ENCODE measurements at places on chromosomes 2 and 18. TPM values are rescaled to one million over a fixed set of nuclear protein-coding genes. Genes with fewer than 3 reads are reported as not detected.

ARHGAP25 gene
- total RNA-seq, result 0.52 TPM

DNA sequence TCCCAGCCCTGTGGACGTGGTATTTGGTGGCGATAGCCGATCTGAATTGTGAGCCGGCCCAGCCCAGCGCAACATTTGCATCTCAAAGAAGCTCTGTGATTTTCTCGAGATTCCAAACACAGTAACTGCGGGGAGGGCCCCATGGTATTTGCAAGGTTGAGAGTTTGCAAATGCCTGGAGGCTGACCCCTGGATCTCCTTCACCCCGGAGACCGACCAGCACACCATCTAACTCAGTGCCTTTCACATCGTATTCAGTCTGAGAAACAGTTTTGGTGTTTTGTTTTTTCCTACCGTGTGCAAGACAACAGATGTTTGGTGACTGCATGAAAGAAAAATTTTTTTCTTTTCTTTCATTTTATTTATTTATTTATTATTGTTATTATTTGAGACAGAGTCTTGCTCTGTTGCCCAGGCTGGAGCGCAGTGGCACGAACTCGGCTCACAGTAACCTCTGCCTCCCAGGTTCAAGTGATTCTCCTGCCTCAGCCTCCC lies 40.3 kb downstream of the MYCN start:
- DNase-seq, result no peak

DNA sequence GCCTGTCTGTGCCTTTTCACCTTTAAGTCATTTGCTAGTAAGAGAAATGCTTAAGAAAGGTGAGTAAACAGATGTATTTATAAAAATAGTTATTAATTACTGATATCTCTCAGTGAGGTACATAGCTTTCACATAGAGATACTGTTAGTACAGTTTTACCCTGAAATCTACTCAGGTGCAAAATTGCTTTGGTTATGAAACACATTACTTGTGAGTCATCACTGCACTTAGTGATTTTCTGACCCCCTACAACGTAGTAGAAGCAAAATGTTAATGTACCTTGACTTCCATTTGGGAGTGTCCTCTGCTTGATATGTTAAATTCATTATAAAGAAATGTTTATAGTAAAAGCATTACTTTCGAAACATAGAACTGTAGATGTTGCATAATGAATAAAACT lies 6.5 kb downstream of the GLS start:
- DNase-seq, result peak; percentile 64

SERPINB10 gene
- total RNA-seq, result not detected

PLCD4 gene
- total RNA-seq, result 0.39 TPM

ATOH8 gene
- 43.0 TPM for total RNA-seq

DNA sequence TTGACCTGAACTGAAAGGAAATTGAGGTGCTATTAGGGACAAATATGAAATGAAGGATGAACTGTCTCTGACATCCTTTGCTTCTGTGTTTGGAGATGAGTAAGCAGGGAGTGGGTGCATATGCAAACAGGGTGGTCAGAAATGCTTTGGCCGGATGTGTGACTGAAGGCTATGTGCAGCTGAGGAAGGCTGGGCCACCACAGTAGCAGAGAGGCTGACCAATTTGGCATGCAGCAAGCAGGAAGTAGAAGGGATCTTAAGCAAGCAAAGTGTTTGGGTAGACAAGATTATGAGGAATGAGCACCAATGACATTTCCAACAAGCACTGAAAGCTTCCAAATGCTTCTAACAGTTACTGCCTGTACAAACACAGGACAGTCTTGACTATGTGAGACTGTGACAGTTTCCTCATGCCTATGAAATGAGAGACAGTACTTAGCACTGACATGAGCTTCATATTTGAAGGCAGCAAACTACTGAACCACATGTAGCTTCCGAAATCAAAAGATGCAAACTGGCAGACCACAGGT lies 3.3 kb upstream of the ACTR3 start:
- DNase-seq, result peak; percentile 83

SCG2 gene
- 18.0 TPM for total RNA-seq

UGT1A1 gene
- total RNA-seq, result not detected

DNA sequence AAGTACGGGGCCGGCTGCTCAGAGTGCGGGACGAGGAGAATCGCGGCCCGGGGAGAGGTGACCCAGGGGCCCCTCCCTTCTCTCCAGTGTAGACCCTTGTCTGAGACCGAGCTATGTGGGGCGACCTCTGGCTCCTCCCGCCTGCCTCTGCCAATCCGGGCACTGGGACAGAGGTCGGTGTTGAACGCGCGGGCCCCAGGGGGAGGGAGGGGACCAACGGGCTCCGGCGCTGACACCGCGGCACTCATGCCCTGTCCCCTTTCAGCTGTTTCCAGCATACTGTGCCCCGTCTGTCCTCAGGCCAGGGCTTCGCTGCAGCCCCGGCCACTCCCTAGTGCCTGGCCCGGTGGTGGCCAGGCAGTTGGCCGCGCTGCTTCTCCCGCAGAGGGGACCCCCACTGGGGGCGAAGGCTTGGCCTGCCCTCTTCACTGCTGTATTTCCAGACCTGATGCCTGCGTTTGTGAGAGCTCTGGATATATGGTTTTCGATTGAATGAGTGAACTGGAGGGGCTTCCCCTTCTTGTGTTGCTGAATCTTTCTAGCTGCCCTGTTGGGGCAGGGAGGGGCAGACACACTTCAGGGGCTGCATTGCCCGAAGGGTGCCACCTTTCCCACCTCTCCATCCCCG lies 809 bp downstream of the DBI start:
- peak; percentile 39 for DNase-seq

- DNase-seq, result peak; percentile 85
Measured at GRCh38 chr2:195477248-195477995, 179.6 kb upstream of the SLC39A10 start.

- DNase-seq, result peak; percentile 60
Measured at GRCh38 chr2:176002688-176003210, 682 bp upstream of the LNPK start.

GCG gene
- total RNA-seq, result not detected

ZSWIM2 gene
- total RNA-seq, result not detected

GRCh38 chr18:31701744-31702143 lies 17.4 kb upstream of the B4GALT6 start:
- no peak for DNase-seq

SH3RF3 gene
- 1.9 TPM for total RNA-seq

KYNU gene
- total RNA-seq, result 11.3 TPM

GTF2A1L gene
- not detected for total RNA-seq

DNA sequence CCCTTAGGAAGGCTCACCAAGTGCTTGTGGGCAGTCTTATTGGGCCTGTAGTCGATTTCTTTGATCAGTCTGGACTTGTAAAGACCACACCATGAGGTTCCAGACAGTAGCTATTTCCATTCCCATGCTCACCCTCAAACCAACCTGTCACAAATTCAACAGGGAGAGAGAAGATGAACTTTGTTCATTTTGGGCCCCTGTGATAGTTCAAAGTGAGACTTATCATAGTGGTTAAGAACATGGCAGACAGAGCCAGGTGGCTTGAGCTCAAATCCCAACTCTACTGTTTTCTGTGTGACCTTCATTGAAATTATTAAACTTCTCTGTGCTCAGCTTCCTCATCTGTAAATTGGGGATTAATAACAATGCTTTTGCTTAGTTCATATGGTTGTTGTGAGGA lies 53.9 kb upstream of the CTLA4 start:
- no peak for DNase-seq

DNA sequence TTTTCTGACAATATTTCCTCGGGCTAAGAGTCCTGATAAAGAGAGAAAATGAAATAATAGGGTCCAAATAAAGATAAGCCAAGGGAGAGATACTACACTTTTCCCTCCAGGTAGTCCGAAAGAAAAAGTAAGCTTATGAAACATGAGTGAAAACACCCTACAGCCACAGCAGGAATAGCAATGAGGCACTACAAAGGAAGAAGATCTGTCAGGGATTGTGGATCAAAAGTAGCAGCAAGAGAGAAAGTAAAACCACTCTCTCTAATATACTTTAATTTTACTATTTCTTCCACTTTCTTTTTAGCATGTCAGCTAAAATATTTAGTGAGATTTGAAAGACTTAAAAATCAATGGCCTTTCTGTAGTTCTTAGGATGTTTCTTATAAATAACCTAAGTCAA lies 1601.8 kb downstream of the LRP1B start:
- no peak for DNase-seq

NGEF gene
- 7.8 TPM for total RNA-seq

NDUFAF7 gene
- 15.3 TPM for total RNA-seq
